ENCODE measurements at places on chromosomes 5 and 9.

GRCh38 chr5:132540764-132541163 is 2.6 kb downstream of the IL5 start:
- DNase-seq = no peak

GRCh38 chr5:135318037-135318436 is 81.0 kb downstream of the MACROH2A1 start:
- DNase-seq = no peak

DNA sequence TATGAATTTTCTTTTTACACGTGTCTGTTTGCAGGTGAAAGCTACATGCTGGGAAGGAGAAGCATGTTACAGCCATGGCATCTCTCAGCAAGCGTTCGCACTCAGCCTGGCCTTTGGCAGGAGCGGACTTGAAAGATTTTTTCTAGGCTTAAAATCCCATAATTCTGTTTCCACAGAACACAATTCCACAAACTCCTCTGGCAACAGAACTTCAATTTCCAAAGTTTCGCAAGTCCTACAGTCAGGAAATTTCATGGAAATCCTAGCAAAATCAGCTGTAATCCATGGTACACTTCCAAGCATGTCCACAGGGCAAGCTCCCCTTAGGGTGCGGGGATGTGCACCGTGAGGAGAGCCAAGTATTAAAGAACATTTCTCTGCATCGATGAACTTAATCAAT is 35.9 kb downstream of the SUB1 start:
- no peak for DNase-seq

GRCh38 chr9:14027116-14027800 is 286.7 kb downstream of the NFIB start:
- DNase-seq = no peak

GRCh38 chr9:95004411-95005277 is 278.1 kb downstream of the AOPEP start:
- no peak for DNase-seq
